A549 treated with CpdA at 1 μM for 4 hours (cell line): ENCODE measurements at places on chromosomes 3 and 15. TPM values are rescaled to one million over a fixed set of nuclear protein-coding genes. Genes with fewer than 3 reads are reported as not detected.

Gene NEK10
- 0.84 to 1.5 TPM (median 1.2 TPM) in 5 replicates for total RNA-seq

Gene RAB11A
- 261 to 353 TPM (median 295 TPM) in 5 replicates for total RNA-seq

Gene ALG1L2
- not detected in 5 replicates for total RNA-seq

Gene SEMA6D
- total RNA-seq: not detected in 5 replicates

Gene RBPMS2
- total RNA-seq: 7.1 to 9.5 TPM (median 8.9 TPM) in 5 replicates

Gene HIGD2B
- not detected in 5 replicates for total RNA-seq

Gene GPR87
- total RNA-seq: 0.86 to 1.3 TPM (median 1.1 TPM) in 5 replicates

Gene GPR27
- total RNA-seq: 3.0 to 3.3 TPM (median 3.2 TPM) in 5 replicates

Gene RETNLB
- total RNA-seq: not detected in 5 replicates

Gene MB21D2
- total RNA-seq: 4.8 to 5.4 TPM (median 5.1 TPM) in 5 replicates

Gene GOLGA8T
- total RNA-seq: 0.90 to 1.6 TPM (median 1.4 TPM) in 5 replicates

Gene PPARG
- 38.4 to 42.6 TPM (median 41.7 TPM) in 5 replicates for total RNA-seq

Gene GABRR3
- not detected in 5 replicates for total RNA-seq

Gene EAF2
- total RNA-seq: 2.1 to 3.1 TPM (median 2.4 TPM) in 5 replicates

Gene TMC3
- total RNA-seq: not detected in 5 replicates

Gene ATP13A5
- total RNA-seq: not detected in 5 replicates

Gene FBXL22
- 0.16 to 0.50 TPM (median 0.27 TPM) in 5 replicates for total RNA-seq

Gene CPB1
- total RNA-seq: not detected in 5 replicates

Gene CISH
- 0.46 to 0.78 TPM (median 0.66 TPM) in 5 replicates for total RNA-seq

Gene CEP19
- 3.1 to 3.6 TPM (median 3.4 TPM) in 5 replicates for total RNA-seq

Gene AMOTL2
- total RNA-seq: 37.3 to 44.8 TPM (median 41.5 TPM) in 5 replicates

Gene SLC22A13
- 0.06 to 0.12 TPM (median 0.10 TPM) in 3 of 5 replicates, not detected in the others for total RNA-seq

Gene KLHL40
- not detected in 5 replicates for total RNA-seq

Gene LMOD3
- total RNA-seq: not detected in 5 replicates

Gene AHSG
- 0.09 to 0.12 TPM (median 0.11 TPM) in 3 of 5 replicates, not detected in the others for total RNA-seq

Gene P3H2
- 33.7 to 53.0 TPM (median 44.6 TPM) in 5 replicates for total RNA-seq

Gene COL7A1
- 152 to 242 TPM (median 215 TPM) in 5 replicates for total RNA-seq

Gene CHST2
- total RNA-seq: 0.44 to 1.0 TPM (median 0.82 TPM) in 5 replicates

Gene CALML4
- 8.9 to 9.6 TPM (median 9.1 TPM) in 5 replicates for total RNA-seq

Gene UROC1
- not detected in 5 replicates for total RNA-seq

Gene ARGFX
- total RNA-seq: not detected in 5 replicates

Gene TXNRD3
- 5.0 to 8.7 TPM (median 6.9 TPM) in 5 replicates for total RNA-seq

Gene PYDC2
- total RNA-seq: not detected in 5 replicates

Gene RYR3
- 0.02 to 0.06 TPM (median 0.05 TPM) in 5 replicates for total RNA-seq

Gene KY
- total RNA-seq: 0.06 to 0.15 TPM (median 0.08 TPM) in 5 replicates

Gene GOLGA8J
- 0.09 TPM in 1 of 5 replicates, not detected in the others for total RNA-seq

Gene TADA3
- total RNA-seq: 53.3 to 59.8 TPM (median 58.6 TPM) in 5 replicates

Gene GYG1
- 34.2 to 43.0 TPM (median 35.5 TPM) in 5 replicates for total RNA-seq

Gene TRPM1
- total RNA-seq: not detected in 5 replicates

Gene ZNF106
- total RNA-seq: 8.8 to 12.3 TPM (median 11.1 TPM) in 5 replicates

Gene UBA7
- 0.31 to 0.51 TPM (median 0.51 TPM) in 5 replicates for total RNA-seq

Gene GOLGA8Q
- 0.10 to 0.38 TPM in 2 of 5 replicates, not detected in the others for total RNA-seq

Gene CCR4
- total RNA-seq: 0.03 to 0.11 TPM (median 0.09 TPM) in 3 of 5 replicates, not detected in the others

Gene NR2E3
- 0.17 to 0.38 TPM (median 0.21 TPM) in 4 of 5 replicates, not detected in the other for total RNA-seq

Gene RPUSD2
- total RNA-seq: 14.3 to 16.8 TPM (median 15.6 TPM) in 5 replicates

Gene WNT5A
- total RNA-seq: 0.44 to 0.89 TPM (median 0.74 TPM) in 5 replicates

Gene PHC3
- 9.5 to 16.8 TPM (median 14.0 TPM) in 5 replicates for total RNA-seq

Gene GLDN
- not detected in 5 replicates for total RNA-seq

Gene MAN2C1
- total RNA-seq: 64.3 to 95.6 TPM (median 73.4 TPM) in 5 replicates

Gene CNBP
- 316 to 353 TPM (median 336 TPM) in 5 replicates for total RNA-seq
